AG04449 (cell line): ENCODE measurements at places on chromosomes 2 and 18.
A peak's percentile ranks its signal among the peaks of the same experiment; 100 is the strongest.

GRCh38 chr2:169818241-169818640 lies 6.5 kb downstream of the METTL5 start:
- DNase-seq, result no peak

DNA sequence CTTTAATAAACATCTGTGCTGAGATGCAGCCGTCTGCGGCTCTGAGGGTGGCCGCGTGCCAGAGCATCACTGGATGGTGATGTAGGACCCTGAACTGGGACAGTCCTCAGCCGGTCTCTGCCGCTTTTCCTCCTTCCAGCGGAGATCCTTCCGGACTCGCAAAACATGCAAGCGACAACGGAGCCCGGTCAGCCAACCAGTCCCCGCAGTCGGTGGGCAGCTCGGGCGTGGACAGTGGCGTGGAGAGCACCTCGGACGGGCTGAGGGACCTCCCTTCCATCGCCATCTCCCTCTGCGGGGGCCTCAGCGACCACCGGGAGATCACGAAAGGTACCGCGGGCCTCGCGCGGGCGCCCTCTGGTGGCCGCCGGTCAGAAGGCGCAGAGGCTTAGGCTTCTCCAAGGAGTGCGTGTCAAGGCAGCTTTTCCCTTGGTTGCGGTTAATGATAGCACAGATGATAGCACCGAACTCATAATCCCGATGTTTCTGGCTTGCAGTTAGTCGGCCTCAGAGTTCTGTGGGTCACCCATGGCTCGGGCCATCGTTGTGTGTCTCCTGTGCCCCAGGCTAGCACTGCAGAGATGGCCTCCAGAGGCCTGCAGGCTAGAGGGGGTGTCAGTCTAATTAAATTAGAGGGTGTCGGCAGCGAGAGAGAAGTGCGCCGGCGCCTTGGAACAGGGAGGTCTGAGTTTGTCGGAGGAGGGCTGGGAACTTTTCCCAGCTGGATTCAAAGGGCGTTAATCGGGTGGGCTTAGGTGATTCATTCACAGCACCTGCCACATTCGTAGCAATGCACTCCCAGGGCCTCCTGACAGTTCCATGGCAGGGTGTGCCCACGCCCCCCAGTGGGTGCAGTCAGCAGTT lies 38.5 kb downstream of the LPIN1 start:
- DNase-seq, result no peak

- DNase-seq, result peak; percentile 29
Measured at GRCh38 chr2:220001751-220002150, 374.3 kb downstream of the SLC4A3 start.

DNA sequence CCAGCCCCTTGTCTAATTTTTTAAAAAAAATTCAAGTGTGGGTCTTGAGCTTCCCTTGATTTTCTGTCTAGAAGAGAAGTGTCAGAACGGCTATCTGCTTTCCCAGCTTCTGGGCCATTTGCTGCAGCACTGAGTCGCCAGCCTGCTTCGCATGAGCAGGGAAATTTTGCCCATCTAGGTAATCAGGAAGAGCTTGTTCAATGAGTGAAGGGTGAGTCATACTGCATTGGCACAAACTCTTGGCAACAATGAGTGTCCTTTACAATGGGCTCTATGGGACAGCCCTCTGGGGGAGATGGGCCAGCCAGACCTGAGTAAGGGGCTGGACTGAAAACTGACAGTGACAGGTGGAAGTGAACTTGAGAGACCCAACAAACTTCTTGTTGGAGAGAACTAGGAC lies 2.4 kb upstream of the RNF144A start:
- no peak for DNase-seq

DNA sequence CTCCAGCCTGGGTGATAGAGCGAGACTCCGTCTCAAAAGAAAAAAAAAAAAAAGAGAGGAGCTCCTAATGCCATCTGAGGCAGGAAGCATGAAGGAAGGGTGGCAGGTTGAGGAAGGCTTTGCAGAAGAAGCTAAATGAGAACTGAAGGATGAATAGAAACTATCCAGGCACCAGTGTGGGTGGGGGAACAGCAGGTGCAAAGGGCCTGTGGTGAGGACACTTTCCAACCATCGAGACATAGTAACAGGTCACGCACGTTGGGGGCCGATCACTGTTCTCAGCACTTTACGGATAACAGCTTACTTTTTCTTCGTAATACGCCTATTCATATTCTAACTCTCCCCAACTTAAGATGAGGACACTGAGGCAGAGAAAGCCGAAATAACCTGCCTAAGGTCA lies 58.4 kb downstream of the NGEF start:
- no peak for DNase-seq

DNA sequence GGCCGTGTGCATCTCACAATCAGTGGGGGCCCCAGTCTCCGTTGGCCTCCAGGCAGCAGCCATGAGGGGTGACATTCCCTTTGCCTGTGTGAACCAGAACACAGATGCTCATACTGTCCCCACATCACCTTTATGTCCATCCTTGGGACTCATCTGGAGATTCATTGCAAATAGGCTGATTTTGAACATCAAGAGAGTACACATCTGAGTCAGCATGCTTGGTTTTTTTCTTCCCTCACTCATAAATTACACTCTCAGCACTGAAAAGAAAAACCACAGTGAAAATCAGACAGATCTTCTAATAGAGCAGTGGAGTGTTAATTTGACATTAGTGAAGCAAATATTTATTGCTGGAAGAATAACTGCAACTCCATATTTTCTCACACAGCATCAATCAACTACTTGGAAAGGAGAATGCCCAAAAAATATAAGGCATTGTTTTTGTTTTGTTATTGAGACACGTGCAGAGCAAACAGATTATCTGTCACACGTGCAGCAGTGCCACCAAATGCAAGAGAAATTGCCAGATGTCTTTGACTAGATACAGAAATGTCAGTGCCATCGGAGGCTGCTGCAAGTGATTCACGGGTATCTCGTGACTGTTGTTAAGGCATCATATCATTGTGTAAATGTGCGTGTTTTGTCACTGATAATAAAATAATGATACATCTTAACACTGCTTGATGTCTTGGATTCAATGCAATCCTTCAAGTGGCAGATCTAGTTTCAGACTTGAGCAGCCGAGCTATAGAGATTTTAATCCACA lies 10.9 kb downstream of the APCDD1 start:
- no peak for DNase-seq

- DNase-seq, result no peak
Measured at GRCh38 chr18:74310411-74310810, 5.2 kb upstream of the C18orf63 start.

DNA sequence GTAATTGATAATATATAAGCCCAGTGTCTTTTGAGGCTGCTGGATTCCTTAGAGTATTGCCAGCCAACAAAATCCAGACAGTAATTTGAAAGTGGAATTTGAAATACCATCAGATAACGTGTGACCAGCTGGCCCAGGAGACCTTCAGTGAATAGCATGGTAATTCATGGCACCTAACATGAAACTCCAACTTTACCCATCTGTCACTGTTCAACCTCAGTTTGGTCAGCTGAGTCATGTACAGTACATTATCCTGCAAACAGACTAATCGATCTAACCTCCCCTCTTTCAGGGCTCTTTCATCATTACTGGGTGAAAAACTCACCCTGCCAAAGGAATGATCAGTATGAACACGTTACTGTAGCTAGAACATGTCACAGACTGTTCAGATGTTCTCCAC lies 230.6 kb downstream of the DOK6 start:
- DNase-seq, result no peak

- DNase-seq, result no peak
Measured at GRCh38 chr2:55811048-55811447, 112.5 kb downstream of the EFEMP1 start.

DNA sequence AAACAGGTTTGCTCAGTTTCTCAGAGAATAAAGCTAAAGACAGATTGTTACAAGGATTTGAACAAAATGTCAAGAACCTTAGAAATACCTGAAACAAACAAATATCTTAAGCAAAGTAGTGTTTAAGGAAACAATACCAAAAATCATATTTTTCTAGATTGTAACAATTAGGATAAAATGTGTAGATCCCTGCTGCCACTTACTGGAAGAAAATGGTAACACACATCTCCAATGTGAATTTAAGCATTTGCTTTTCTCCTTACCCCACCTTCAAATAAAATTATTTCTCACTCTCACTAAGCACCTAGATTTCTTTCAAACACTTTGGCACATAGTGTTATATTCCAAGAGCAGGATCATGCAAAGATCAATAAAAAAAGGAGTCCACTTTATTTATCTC lies 34.9 kb downstream of the SUCLG1 start:
- DNase-seq, result no peak

GRCh38 chr2:74233648-74234047 lies 35.2 kb downstream of the MTHFD2 start:
- no peak for DNase-seq

DNA sequence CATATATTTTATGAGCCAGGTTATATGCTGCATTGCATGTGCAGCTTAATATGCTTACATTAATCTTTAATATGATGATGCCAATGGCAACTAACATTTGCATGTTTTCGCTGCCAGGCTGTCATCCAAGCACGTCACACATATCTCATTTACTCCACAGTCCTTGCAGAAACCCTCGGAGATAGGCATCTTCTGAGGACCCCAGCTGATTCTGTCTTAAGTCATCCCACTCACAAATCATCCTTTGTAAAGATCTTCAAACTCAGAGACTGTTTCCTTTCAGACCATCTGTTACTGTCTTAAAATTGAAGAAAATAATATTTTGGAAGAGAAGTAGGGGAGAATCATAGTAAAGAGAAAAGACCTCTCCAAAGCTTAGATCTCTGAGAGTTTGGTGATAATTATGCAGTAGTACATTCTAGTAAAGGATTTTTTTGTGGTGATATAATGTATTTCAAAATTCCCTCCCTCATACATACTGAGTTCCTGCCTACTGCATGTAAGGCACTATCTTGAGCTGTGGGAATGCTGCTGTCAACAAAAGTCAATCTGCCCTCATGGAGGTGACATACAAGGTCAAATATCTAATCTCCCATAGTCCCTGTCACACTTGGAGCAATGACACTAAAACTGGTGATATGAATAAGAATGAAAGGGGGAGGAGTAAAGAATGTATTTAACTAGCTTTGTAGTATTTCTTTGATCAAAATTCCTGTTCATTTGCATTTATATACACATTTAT lies 11.0 kb downstream of the ITGA4 start:
- no peak for DNase-seq

DNA sequence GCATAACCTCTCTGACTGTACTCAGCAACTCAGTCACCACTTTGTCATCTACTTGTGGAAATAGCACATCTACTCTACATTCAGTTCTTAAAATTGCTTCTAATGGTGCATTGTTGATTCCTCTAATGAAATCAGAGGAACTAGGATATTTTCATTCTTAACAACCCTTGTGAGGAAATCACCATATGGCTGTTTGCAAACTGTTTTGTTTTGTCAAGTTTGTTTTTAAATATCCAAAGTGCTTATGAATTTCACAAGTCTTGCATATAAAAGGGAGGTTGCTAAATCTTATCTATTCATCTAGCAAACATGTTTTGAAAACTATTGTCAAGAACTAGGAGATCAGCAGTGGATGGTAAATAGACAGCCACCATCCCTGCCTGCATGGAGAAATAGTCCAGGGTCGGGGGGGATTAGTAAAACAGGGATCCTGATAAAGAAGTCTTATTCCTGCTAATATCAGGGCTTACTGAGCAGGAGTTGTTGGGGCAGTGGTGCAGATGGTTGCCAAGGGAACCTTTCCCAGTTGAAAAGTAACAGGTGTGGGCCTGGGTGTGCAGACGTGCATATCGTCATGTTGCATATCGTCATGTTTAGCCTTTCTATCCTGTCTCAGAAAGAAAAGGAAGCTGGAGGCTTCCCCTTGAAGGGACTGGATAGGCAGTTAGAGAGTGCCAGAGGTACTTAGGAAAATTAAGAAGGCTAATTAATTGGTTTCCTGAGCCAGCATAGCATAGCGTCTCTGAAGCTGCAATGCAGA lies 7.5 kb upstream of the MYO3B start:
- DNase-seq, result no peak

- no peak for DNase-seq
Measured at GRCh38 chr18:10247021-10247741, 207.3 kb upstream of the APCDD1 start.

DNA sequence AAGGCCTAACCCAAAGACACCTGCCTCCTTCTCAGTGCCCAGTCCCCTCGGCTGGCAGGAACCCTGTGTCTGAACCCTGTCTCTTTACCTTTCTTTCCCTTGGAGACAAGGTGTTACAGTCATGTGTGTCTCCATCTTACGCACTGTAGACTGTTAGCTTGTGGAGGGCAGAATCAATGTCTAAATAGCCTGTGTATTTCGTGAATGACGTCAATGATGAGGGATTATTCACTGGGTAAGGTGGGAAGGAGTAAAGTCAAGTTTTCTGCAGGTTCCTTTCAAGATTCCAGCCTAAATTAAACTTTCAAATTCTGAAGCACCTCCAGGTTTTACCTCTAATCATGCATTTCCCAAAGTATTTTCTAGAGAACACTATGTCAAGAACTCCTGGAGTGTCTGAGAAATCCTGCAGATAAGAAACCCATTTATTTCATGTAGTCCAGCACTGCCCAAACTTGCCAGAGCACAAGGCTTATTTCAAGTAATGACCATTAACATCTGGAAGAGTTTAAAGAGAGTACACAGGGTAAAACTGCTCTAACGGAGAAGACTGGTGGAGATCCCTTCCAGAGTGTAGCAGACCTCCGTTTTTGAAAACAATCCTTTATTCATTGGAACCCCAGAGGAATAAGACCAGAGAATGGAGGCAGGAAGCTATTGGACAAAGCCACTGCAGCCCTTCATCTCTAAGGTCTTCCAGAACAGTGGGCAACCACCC lies 72.8 kb downstream of the KCNF1 start:
- DNase-seq, result no peak

DNA sequence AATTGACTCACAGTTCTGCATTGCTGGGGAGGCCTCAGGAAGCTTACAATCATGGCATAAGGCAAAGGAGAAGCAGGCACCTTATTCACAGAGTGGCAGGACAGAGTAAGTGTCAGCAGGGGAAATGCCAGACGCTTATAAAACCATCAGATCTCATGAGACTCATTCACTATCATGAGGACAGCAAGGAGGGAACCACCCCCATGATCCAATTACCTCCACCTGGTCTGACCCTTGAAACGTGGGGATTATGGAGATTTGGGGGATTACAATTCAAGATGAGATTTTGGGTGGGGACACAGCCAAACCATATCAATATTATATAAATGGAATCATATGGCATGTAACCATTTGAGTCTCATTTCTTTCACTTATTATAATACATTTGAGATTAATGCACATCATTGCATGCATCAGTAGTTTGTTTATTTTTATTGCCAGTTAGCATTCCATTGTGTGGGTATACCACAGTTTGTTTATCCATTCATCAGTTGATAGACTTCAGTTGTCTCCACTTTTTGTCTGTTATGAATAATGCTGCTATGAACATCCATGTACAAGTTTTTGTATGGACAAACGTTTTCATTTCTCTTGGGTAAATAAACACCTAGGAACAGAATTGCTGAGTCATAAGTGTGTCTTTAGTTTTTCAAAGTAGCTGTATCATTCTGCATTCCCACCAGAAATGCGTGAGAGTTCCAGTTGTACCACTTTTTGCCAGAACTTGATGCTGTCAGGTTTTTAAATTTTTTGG lies 5.8 kb upstream of the SRBD1 start:
- DNase-seq, result no peak
